ENCODE measurements at places on chromosomes 4 and X.

DNA sequence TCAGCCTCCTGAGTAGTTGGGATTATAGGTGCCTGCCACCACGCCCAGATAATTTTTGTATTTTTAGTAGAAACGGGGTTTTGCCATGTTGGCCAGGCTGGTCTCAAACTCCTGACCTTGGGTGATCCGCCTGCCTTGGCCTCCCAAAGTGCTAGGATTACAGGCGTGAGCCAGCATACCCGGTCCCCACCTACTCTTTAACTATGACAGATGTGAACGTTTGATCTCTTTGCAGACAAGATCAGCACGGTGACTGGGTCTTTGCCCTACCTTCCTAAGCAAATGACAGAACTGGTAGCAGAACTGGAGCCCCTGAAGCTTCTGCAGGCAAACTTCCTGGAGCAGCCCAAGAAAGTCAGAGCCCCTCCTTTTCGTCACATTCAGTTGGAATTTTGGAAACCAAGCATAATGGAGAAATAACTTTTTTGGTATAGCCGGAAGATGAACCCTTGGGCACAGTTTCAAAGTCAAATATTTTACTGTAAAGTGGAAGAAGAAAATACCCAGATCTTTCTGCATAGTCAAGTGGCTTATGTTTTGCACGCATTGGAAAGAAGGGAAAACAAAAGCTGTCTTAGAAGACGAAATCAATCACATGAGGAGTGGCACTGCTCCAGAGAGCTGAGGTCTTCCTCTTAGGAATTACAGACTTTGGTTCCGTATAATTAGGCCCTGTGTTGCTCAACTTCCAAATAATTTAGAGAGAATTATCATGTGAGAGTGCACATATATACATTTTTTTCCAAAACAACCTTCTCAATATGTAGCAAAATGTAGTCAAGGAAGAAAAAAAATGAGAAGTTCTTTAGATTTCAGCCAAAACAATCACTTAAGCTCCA lies 90.6 kb downstream of the SORBS2 start:
- no peak for DNase-seq

- no peak for DNase-seq
Observed at GRCh38 chr4:87932718-87933141, 42.8 kb upstream of the SPP1 start.

DNA sequence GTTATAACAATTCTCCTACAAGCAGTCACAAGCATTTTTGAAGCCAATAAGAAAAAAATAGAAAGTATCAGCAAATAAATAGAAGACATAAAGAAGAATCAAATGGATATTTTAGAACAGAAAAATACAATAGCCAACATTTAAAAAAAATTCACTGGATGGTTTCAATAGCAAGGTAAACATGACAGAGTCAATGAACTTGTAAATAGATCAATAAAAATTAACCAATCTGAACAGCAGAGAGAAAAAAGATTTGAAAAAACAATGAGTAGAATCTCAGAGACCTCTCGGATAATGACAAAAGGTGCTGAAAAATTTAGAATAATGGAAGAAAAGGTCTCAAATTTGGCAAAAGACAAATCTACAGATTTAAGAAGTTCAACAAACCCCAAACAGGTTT lies 33.3 kb upstream of the RAB33B start:
- DNase-seq: no peak

- DNase-seq: no peak
Observed at GRCh38 chrX:77114501-77114900, 332.7 kb upstream of the FGF16 start.

- DNase-seq: no peak
Observed at GRCh38 chrX:1394731-1395501, 3.0 kb upstream of the SLC25A6 start.

GRCh38 chr4:18961266-18961665 lies 939.7 kb upstream of the LCORL start:
- no peak for DNase-seq

- no peak for DNase-seq
Observed at GRCh38 chr4:153787061-153787560, 1.8 kb downstream of the SFRP2 start.

- DNase-seq: no peak
Observed at GRCh38 chr4:13865871-13866669, 238.5 kb upstream of the BOD1L1 start.

All from activated naive CD4-positive, alpha-beta T cell treated with Interleukin-2 at 50 U/mL for 16 hours (primary cell).